ENCODE measurements at places on chromosomes 7 and 10. TPM values are rescaled to one million over a fixed set of nuclear protein-coding genes. Genes with fewer than 3 reads are reported as not detected.

Gene LRRC17
- 0.47 TPM for total RNA-seq

Gene BHLHA15
- not detected for total RNA-seq

Gene ADRB1
- total RNA-seq, result 0.35 TPM

Gene MGMT
- 24.6 TPM for total RNA-seq

Gene RASA4B
- total RNA-seq, result 43.0 TPM

Gene MACC1
- total RNA-seq, result 0.41 TPM

Gene ZKSCAN5
- total RNA-seq, result 5.5 TPM

- peaks cover 34% of the 10 kb centered on the region for H3K27me3 ChIP-seq
- peak overlapping the region; percentile 45 for H3K4me3 ChIP-seq
- no peak overlapping the region for H3K27ac ChIP-seq
- peaks cover 22% of the 10 kb centered on the region for H3K4me1 ChIP-seq
- DNase-seq, result peak; percentile 29
These were observed 425 bp downstream of the TLL2 start for GRCh38 chr10:96513305-96513697.

DNA sequence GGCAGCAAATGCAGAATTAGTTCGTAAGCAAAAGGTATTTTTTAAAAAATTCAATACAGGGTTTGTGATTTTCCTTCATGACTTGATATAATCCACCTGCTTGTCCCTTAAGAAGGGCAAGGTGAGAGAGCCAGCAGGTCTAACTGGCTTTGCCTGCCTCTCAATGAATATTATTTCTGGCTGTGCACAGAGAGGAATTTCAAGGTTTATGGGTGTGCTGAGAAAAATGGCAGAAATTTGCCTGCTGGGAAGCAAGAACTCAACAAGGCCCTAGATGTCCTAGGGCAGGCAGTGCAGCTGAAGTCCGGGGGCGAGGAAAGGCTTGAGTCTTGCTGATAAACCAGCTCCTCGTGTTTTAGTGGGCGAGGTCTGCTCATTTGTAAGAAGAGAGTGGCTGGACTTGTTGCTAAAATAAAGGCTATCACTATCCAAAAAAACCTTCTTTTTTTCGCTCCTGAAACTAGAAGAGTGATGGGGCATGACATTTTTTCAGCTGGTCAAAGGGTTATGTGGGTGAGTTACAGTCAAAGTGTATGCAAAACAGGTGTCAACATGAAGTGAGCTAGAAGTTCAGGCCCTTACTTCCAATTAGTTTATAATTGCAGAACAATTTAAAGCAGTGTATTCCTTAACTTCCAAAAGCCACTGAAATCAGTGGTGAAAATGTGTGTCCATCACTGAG, 385.8 kb upstream of the KLF6 start:
- H3K4me3 ChIP-seq, result no peak overlapping the region
- DNase-seq, result no peak
- H3K27ac ChIP-seq, result no peak overlapping the region
- no peaks in the 10 kb centered on the region for H3K36me3 ChIP-seq

- no peaks in the 10 kb centered on the region for H3K27me3 ChIP-seq
- DNase-seq, result no peak
- H3K27ac ChIP-seq, result no peak overlapping the region
These were observed 138.0 kb downstream of the CACNB2 start for GRCh38 chr10:18278181-18278580.

- H3K4me1 ChIP-seq, result peaks cover 3% of the 10 kb centered on the region
- H3K4me3 ChIP-seq, result no peak overlapping the region
- no peaks in the 10 kb centered on the region for H3K36me3 ChIP-seq
- DNase-seq, result no peak
- no peaks in the 10 kb centered on the region for H3K27me3 ChIP-seq
These were observed 39.9 kb downstream of the STRA8 start for GRCh38 chr7:135273581-135273980.

DNA sequence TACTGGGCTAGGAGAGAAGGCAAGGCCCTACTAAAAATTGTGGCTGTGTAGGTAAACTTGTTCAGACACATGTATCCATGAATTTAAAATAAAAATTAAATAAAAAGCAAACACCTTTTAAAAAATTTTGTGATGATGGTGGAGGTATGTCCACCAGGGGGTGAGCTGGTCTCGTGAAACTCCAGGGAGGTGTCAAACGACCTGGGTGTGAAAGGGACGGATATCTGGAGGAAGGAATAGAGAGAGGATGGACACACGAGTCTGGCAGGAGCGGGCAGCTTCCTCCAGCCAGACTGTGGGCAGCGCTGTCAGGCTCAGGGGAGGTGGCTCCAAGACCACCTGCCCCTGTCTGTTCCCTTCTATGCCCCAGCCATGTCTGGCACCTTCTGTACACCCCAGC, 34.8 kb upstream of the DMBT1 start:
- H3K4me1 ChIP-seq, result peaks cover 3% of the 10 kb centered on the region
- H3K4me3 ChIP-seq, result no peak overlapping the region
- no peak overlapping the region for H3K27ac ChIP-seq

DNA sequence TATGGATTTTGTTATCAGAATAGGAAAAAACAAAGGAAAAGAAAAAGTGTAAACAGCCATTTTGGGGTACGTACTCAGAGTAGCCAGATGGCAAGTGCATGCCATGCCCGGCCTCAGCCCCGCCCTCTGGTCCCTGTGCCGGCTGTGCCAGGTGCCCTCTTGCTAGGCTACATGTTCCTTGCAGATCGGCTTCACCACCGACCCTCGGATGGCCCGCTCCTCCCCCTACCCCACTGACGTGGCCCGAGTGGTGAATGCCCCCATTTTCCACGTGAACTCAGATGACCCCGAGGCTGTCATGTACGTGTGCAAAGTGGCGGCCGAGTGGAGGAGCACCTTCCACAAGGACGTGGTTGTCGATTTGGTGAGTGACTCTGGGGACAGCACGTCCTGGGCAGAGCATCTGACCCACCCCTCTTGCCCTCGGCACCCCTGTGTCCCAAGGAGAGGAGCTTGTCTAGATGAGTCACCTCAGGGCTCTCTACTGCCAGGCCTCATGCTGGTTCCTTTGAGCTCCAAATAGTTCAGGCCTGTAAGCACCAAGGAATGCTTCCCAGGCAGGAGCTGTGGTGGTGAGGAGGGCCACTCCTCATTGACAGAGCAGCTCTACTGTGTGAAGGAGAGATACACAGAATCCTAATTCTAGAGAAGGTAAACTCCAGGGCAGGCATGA, 54.9 kb upstream of the ZMIZ2 start:
- no peaks in the 10 kb centered on the region for H3K27me3 ChIP-seq
- no peak overlapping the region for H3K4me3 ChIP-seq
- no peaks in the 10 kb centered on the region for H3K4me1 ChIP-seq
- H3K36me3 ChIP-seq, result peaks cover 29% of the 10 kb centered on the region

DNA sequence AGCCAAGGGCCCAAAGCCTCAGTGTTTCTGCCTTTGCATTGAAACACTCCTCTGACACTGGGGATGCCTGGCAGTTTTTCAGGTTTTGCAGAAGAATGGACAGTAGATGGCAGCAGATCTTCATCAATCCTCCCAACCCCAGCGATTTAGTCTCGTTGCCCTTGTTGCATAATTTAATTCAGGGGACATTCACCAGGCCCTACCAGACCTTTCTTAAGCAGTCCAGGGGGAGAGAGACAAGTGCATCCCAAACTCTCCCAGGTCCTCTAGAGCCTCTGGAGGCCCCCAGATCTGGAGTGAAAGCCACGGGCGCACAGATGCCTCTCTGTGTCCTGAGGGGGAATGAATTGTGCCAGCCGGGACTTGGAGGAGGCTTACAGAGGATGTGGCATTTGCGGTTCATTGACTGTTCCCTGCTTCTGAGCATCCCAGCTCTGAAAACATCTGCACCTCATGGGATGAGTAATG, 29.6 kb downstream of the MINDY4 start:
- no peak overlapping the region for H3K27ac ChIP-seq
- no peaks in the 10 kb centered on the region for H3K36me3 ChIP-seq
- no peak for DNase-seq
- H3K4me1 ChIP-seq, result peaks cover 6% of the 10 kb centered on the region
- H3K4me3 ChIP-seq, result no peak overlapping the region
- H3K27me3 ChIP-seq, result peaks cover 3% of the 10 kb centered on the region

DNA sequence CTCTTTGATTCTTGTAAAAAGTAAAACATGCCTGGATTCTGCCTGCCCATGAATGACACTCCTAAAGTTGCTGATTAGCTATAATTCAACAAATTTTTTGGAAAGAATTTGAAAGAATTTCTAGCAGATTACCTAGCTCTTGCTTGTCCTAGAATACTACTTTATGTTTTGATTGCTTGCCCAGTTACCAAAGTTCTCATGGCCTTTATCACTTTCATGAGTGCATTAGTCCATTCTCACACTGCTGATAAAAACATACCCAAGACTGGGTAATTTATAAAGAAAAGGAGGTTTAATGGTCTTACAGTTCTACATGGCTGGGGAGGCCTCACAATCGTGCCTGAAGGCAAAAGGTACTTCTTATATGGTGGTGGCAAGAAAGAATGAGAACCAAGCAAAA, 1137.3 kb downstream of the SORCS1 start:
- no peaks in the 10 kb centered on the region for H3K27me3 ChIP-seq
- H3K4me1 ChIP-seq, result no peaks in the 10 kb centered on the region
- H3K27ac ChIP-seq, result no peak overlapping the region
- no peak for DNase-seq
- no peak overlapping the region for H3K4me3 ChIP-seq

DNA sequence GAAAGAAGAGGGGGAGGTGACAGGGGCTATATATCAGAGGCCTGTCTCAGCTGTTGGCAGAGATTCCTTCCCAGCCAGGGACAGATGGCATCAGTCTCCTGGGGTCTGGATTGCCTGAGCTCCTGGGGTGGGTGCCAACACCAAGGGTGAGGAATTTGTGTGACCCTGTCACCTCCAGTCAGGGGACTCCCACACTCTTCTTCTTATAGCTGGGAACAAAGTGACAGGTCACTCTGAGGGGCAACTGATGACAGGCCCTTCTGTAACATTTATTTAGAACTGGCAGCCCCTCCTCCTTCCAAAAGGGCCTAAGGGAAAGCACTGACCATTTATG, 53.7 kb upstream of the DUSP5 start:
- no peak overlapping the region for H3K27ac ChIP-seq
- DNase-seq, result no peak
- H3K36me3 ChIP-seq, result no peaks in the 10 kb centered on the region
- H3K4me1 ChIP-seq, result no peaks in the 10 kb centered on the region

- H3K36me3 ChIP-seq, result no peaks in the 10 kb centered on the region
- H3K27me3 ChIP-seq, result no peaks in the 10 kb centered on the region
- H3K4me3 ChIP-seq, result no peak overlapping the region
- H3K4me1 ChIP-seq, result no peaks in the 10 kb centered on the region
These were observed 25.2 kb upstream of the ASL start for GRCh38 chr7:66050337-66050957.

GRCh38 chr7:129955993-129956543, 3.3 kb upstream of the UBE2H start:
- no peaks in the 10 kb centered on the region for H3K36me3 ChIP-seq
- DNase-seq, result no peak
- no peaks in the 10 kb centered on the region for H3K27me3 ChIP-seq
- no peak overlapping the region for H3K4me3 ChIP-seq
- no peaks in the 10 kb centered on the region for H3K4me1 ChIP-seq

DNA sequence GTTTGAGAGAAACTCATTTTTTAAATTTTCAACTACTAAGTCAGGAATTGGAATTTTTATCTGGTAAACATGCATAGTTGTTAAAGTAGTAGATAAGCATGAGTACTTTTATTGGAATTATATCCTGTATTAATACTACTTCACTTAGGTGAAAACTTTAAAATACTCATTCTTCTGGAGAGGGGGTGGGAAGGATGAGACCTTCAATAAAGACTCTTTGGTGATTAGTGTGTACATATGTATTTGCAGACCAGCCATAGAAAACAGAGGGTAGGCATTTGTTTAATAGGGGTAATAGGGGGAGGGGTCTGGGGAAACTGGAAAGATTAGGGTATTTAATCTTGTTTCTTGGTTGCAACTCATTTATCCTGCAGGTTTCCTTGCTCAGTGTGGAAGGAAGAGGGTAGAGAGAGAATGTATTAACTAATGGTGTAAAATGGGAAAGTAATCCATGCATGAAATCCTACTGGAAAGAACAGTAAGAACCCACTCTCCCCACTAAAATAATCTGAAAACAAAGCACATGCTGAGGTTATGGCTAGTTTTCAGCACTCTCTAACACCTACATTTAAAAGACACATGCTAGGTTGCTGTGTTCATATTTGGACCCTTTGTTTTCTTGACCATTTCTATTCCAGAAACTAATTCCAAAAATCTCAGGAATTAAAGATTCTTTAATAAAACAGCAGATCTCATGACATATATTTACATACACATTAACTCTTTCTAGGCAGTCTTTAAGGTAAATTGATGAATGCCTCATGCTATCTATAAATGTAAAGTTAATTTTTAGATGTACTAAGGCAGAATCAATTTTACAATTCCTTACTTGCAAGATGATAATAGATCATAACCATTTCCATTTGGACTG, 6.2 kb upstream of the IGF2BP3 start:
- no peak overlapping the region for H3K4me3 ChIP-seq
- no peak overlapping the region for H3K27ac ChIP-seq
- DNase-seq, result no peak
- H3K4me1 ChIP-seq, result peaks cover 18% of the 10 kb centered on the region

DNA sequence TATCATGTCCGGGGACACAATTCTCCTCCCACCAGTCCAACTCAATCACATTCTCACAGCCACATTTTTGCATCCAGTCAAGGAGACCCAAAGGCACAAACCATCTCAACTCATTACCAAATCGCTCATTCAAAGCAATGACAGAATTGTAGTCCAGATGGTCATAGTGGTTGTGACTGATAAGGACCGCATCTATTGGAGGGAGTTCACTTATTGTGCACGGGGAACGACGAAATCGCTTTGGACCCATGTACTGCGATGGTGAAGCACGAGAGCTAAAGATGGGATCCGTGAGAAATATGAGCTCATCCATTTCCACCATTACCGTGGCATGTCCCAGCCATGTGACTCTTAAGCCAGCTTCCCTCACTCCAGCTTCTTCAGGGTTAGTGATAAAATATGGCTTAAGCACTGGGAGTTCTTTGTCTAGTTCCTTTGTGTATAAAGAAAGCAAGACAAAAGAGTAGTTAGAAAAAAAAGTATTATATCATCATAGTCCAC, 29.1 kb downstream of the NAPEPLD start:
- peaks cover 23% of the 10 kb centered on the region for H3K36me3 ChIP-seq
- no peak overlapping the region for H3K27ac ChIP-seq
- H3K4me1 ChIP-seq, result no peaks in the 10 kb centered on the region
- H3K27me3 ChIP-seq, result no peaks in the 10 kb centered on the region
- no peak overlapping the region for H3K4me3 ChIP-seq

GRCh38 chr7:4837041-4837802, 24.6 kb downstream of the PAPOLB start:
- peaks cover 16% of the 10 kb centered on the region for H3K27me3 ChIP-seq
- no peaks in the 10 kb centered on the region for H3K36me3 ChIP-seq
- no peak overlapping the region for H3K27ac ChIP-seq
- no peaks in the 10 kb centered on the region for H3K4me1 ChIP-seq
- no peak for DNase-seq

GRCh38 chr10:112956631-112957350, 6.7 kb downstream of the TCF7L2 start:
- no peak overlapping the region for H3K27ac ChIP-seq
- H3K4me1 ChIP-seq, result peaks cover 15% of the 10 kb centered on the region
- peaks cover 2% of the 10 kb centered on the region for H3K27me3 ChIP-seq
- no peak overlapping the region for H3K4me3 ChIP-seq
- no peak for DNase-seq

GRCh38 chr7:12683678-12684585, 3.5 kb upstream of the ARL4A start:
- no peak for DNase-seq
- H3K4me1 ChIP-seq, result peaks cover 4% of the 10 kb centered on the region

- DNase-seq, result no peak
- no peaks in the 10 kb centered on the region for H3K4me1 ChIP-seq
- H3K27ac ChIP-seq, result no peak overlapping the region
- H3K4me3 ChIP-seq, result no peak overlapping the region
- H3K27me3 ChIP-seq, result no peaks in the 10 kb centered on the region
These were observed 111.2 kb upstream of the TMEM72 start for GRCh38 chr10:44799966-44800365.
